Stimulated activated CD4-positive, alpha-beta T cell treated with anti-CD3 and anti-CD28 coated beads, Interleukin-1b, Interleukin-23, amount 100 ng/mL, for 24 hours (primary cell): ENCODE measurements at places on chromosomes 16 and 17.

DNA sequence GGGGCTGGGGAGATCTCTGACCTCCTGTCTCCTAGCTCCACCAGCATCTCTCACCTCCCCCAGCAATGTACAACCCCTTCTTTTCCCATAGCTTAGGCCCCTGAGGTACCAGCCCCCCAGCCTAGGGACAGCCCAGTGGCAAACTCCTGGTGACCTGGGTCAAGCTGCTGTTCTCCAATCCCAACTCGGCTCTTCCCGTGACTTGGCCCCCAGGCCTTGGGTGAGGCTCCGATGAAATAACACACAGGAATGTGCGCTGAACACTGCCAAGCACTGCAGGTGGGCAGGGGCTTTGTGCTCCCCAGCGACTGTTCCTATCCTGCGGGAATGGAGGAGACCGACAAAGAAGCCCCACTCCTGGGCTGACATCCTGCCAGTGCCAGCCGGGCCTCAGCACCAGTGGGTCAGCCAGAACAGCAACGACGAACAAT, 63.7 kb upstream of the AMZ2 start:
- DNase-seq: no peak

DNA sequence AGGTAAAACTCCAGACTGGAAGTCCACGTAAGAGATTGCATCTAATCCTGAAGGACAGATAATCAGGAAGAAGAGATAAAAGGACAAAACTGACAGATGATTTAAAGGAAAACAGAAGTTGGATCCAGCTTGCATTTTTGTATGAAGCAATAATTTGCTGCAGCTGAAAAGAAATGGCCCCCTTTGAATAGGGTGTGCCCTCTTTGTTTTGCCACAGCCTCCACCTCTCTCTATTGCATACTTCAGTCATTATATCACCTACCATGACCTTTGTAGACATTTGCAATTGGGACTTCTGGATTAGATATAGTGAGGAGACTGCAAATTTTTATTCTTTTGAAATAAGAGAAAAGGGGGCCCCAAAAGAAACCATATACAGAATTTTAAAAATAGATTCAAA, 8.1 kb downstream of the NOG start:
- no peak for DNase-seq

DNA sequence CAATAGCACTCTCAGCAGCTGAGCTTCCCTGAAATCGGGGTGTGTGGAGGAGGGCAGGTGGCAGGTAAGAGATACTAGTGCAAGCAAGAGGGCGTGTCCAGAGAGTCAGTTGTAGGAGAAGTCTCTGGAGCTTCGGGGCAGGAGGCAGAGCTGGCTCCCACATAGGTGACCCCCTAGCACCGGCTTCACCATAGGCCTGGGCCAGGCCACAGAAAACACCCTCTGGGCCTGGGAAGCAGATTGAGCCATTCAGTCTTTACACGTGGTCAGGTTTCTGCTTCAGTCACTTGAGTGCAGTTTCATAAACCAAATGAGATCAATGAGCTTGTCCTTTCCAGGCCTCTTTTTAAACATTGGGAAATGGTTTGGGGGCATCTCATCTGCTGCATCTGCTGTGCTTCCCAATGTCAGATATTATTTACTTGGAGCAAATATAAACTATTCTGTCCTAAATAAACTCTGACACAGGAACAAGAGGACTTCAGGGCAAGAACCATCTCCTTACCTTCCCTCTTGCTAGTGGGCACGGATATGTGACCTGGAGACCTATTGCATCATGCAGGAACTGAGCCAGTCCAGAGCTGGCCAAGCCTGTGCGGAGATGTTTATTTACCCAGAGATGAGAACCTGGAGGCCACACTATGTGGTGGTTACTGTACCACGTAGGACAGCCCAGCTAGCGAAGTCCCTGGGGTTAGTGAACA, 16.1 kb downstream of the CCR7 start:
- DNase-seq: no peak

DNA sequence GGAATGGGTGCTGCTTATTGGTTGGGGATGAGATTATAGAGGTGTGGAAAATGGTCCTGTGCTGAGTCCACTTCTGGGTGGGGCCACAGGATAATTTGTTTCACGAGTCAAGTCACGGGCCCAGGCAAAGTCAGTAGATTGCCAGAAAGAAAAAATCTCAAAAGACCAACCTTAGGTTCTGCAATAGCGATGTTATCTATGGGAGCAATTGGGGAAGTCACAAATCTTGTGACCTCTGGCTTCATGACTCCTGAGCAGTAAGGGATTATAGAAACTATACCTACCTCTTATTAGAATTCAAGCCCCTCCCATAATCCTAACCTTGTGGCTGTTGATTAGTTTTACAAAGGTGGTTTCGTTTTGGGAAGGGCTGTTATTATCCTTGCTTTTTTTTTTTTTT, 31.4 kb downstream of the WWP2 start:
- no peak for DNase-seq

GRCh38 chr16:83552228-83552627, 255.6 kb upstream of the HSBP1 start:
- DNase-seq: no peak

GRCh38 chr16:2085669-2086068, 37.9 kb downstream of the TSC2 start:
- DNase-seq: no peak

DNA sequence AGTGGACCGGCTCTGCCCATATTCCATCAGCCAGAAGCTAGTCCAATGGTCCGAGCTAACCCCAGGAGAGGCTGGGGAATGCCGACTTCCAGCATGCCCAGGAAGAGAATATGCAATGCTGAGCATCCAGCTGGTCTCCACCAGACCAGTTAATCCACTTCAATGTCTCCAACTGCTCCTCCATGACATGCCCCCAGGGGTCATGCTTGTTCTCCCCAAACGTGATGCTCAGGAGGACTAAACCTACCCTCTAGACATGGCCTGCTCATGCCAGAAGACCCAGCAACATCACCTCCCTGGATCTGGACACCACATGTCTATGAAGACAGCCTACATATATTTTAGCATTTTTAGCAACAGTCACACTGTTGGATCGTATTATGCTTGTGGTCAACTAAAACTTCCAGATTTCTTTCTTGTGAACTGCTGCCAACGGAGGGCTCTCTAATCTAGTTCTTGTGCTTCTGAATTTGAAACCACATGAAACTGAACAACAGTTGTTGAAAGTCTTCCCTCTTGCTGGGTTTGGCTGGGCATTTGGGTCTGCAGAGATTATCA, 245.1 kb downstream of the SOX9 start:
- DNase-seq: no peak

DNA sequence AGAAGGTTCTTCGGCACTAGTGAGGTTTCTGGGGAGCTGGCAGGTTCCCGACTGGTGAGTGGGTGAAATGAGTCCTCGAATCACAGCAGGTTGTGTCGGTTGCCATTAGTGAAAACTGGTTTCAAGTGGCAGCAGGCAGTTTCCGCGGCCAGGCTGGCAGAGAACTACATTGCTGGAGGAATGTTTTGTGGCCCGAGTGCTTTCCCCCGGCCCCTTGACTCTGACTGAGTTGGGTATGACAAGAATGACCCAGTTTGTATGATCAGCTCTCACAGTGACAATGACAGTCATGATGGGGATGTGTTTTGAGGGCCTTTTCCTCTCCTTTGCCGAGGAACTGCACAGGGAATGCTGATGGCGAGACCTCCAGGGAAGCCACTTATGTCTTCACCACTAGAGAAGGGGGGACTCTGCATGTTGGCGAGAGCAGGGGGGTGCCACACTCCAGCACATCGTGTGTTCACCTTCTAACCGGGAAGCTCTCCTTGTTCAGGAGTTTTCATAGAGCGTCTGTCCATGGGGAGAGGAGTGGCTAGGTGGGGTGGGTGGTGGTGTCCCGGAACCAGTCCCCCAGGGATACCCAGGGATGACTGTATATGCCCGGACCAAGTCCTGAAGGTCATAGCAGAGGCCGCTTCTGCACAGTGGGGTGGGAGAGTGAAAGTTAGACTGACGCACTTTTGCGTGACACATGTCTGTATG, 206.0 kb upstream of the CHMP6 start:
- no peak for DNase-seq

DNA sequence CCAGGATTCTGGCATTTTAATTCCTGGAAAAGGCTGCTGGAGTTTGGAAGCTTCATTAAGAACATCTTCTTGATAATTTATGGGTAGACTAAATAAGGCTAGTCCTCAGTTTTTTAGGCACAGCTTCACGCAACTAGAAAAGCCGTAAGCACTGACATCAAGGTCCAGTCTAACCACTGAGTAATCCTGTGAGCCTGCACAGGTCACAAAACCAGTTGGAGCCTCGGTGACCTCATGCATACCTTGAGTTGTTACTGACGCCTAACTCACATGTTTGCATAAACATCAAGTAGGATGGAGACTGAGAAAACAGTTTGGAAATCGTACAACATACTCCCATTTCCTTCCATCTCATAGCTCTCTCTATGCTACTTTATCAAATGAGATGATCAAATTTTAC, 63.8 kb upstream of the RCVRN start:
- no peak for DNase-seq

- peak; percentile 45 for DNase-seq
Observed at GRCh38 chr16:3065069-3065741, at the start of gene IL32. Gene IL32, plus strand, starts transcription at chr16:3065640. Its CDS starts 172 bp downstream, at chr16:3065812.

- no peak for DNase-seq
Observed at GRCh38 chr17:32278815-32279214, 13.2 kb downstream of the RHBDL3 start.

DNA sequence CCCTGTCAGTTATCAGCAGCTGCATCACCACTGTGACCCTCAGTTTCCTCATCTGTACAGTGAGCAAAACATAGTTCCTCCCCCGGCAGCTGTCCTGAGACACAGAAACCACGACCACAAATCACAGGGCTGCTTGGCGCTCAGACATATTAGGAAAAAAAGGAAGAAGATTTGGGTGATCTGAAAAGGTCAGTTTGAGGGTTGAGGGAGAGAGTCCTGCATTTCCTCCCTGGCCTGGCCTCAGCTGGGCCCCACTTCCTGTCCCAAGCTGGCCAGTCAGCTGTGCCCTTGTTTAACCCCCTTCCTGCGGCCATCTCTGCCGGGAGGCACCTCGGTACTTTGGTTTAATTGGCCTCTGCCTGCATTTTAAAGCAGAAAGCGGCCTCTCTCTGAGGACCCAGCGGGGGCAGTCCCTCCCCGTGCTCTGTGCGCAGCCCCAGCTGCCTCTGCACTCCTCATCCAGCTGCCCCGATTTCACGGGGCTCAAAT, 24.0 kb upstream of the CIBAR2 start:
- DNase-seq: no peak

- no peak for DNase-seq
Observed at GRCh38 chr17:39676198-39676819, 8.1 kb downstream of the PNMT start.

DNA sequence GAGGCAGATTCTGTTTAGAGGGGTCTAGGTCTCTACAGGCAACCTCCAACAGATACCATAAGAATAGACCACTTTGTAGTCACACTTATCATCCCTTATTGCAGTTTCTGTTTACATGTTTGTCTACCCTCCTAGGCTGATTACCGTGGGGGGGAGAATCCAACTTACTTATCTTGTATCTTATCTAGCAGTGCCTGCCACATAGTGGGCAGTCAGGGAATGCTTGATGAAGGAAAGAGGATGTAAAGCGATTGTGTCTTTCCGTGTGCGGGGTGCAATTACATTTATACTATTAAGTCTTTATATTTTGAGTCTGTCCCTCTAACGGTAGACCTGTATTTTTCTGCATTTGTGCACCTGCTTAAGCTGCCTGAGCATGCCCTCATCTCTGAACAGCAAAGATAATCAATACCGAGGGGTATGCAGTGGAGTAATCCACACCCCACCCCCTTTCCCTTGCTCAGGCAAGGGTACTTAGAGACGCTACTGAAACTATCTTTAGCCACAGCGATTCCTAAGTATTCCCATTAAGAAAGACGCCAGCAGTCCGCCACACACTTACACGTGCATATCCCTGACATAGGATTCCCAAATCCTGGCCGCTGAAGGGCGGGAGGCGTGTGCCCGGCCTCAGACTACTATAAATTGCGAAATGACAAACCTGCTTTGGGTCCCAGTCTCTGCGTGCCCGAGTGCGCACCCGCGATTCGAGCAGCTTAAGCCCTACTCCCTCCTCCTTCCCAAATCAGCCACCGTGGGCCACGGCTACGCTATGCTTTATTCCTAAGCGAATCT, 635 bp upstream of the AATF start:
- no peak for DNase-seq

DNA sequence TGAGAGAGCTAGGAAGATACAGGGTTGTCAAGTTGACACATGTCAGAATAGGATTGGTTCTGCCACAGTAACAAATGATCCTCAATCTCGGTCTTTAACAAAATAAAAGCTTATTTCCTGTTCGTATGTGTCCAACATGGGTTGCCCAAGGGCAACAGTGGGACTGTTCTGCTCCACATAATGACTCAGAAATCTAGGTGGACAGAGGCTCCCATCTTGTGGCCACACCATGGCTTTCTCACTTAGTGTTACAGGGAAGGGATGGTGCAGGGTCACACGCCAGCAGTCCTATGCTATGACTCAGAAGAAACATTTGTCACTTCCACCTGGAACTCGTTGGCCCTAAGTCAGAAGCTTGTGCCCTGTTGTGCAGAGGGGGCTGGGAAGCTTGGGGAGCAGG, 364.9 kb downstream of the SNX29 start:
- no peak for DNase-seq

DNA sequence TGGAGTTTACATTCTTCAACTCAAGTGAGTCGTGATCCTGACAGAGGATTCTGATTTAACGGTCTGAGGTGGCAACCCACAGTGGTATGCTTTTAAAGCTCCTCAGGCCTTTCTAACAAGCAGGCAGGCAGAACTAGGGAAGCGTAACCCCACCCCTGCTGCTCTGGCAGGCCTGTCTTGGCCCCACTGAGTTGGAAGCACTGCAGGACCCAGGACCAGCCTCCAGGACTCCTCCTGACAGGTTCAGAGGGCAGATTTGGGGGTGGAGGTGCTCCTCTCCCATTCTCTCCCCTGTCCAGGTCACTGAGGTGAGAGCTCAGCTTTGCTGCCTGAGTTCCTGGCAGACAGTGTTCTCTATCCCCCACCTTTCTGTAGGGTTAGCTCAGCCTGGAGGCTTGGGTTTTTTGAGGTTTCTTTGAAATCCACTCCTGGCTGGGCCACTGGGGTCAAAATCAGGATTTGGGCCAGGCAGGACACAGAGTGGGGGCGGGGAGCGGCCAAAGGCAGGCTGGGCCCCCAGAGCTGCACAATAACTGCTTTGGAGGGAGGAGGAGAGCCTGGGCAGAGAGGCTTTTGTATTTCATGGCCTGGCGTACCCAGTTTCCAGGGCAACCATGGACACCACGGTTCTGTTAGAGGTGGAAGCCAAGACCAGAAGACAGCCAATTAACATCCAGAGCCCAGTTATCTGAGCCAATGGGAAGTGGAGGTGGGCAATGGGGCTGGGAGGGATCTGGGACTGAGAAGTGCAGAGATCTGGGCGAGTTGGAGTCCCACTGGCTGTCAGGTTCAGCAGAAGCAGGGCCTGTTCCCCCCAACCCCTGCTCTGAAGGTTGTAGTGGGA, 9.5 kb downstream of the MRPL27 start:
- no peak for DNase-seq
